ENCODE measurements at places on chromosomes 7 and 10.

GRCh38 chr7:28729727-28730126, 228.4 kb downstream of the TRIL start:
- no peak for DNase-seq

- DNase-seq = no peak
These were observed 17.2 kb upstream of the ATP6V0E2 start for GRCh38 chr7:149856583-149856982.

GRCh38 chr10:81708416-81708815, 166.6 kb upstream of the NRG3 start:
- no peak for DNase-seq

DNA sequence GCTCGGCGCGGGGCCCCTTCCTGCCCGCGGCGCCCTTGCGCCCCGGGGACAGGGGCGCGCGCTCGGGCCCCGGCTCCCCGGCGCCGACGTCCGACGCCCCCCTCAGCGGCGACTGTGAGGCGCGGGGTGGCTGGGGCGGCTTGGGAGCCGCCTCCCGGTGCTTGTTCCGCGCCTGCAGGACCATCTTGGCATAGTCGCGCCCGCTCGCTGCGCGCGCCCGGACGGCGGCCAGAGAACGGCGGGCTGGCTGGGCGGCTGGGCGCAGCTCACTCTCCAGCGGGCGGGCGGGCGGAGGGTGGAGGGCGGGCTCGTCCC, at the start of gene DPY19L1:
Gene DPY19L1, minus strand, starts transcription at position 275 of the 315 bp plus-strand sequence. Its CDS starts 91 bp downstream, at position 184.
- no peak for DNase-seq

DNA sequence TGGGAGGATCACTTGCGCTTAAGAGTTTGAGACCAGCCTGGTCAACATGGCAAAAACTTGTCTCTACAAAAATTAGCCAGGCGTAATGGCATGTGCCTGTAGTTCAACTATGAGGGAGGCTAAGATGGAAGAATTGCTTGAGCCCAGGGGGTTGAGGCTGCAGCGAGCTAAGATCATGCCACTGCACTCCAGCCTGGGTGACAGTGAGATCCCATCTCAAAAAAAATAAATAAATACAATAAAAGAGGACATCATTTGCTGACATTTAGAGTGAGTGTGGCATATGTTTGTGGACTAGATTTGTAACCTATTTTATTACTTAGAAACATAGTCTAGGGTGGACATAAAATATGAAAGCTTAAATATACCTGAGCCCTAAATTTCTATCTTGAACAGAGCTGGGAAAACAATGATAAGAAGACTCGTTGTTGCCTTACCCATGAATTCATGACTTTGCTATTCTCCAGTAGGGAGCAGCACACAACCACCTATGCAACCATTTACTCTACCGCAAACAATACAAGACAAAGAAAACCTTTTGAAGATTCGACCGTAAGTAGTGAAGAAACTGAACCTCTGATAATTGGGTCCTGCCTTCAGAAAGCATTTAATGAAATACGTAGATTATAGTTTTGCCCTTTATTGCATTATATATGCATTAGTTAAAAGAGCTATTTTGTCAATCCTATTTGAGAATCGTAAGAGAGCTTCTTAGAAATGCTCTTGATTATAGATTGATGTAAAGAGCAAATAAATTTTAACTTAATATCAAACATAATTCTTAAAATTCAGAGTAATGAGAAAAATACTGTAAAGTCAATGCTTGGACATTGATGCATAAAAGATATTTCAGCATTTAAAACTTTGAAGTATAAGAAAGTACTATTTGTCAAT, 83.5 kb downstream of the GNAT3 start:
- DNase-seq = peak; percentile 67

DNA sequence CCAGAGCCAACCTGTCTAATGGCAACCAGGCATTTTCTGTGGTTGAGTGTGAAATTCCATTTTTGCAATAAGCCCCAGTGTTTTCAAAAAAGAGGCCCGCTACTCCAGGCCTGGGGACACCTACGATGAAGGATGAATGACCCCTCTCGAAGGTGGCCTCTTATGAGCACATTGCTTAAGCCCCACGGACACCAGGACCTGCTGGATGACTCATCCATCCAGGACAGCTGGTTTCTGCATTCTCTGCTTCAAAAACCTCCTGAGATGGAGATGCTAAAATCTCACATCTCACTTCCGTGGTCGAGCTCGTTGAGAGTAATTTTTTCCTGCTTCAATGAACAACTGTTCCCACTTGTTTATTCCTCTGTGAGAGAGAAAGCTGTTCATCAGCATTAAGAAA, 150.2 kb upstream of the FZD8 start:
- DNase-seq = no peak

All from muscle of arm (tissue), 14 donors.